ENCODE measurements at places on chromosomes 6 and 20. TPM values are rescaled to one million over a fixed set of nuclear protein-coding genes. Genes with fewer than 3 reads are reported as not detected.

Gene MLIP
- not detected for total RNA-seq

Gene KIAA1755
- total RNA-seq: not detected

Gene SASH1
- 0.04 TPM for total RNA-seq

Gene SLC2A10
- total RNA-seq: 0.08 TPM

Gene EYA2
- total RNA-seq: not detected

Gene SIRPB2
- total RNA-seq: not detected

Gene POM121L2
- total RNA-seq: not detected
